ENCODE measurements at places on chromosomes 11 and 22.

DNA sequence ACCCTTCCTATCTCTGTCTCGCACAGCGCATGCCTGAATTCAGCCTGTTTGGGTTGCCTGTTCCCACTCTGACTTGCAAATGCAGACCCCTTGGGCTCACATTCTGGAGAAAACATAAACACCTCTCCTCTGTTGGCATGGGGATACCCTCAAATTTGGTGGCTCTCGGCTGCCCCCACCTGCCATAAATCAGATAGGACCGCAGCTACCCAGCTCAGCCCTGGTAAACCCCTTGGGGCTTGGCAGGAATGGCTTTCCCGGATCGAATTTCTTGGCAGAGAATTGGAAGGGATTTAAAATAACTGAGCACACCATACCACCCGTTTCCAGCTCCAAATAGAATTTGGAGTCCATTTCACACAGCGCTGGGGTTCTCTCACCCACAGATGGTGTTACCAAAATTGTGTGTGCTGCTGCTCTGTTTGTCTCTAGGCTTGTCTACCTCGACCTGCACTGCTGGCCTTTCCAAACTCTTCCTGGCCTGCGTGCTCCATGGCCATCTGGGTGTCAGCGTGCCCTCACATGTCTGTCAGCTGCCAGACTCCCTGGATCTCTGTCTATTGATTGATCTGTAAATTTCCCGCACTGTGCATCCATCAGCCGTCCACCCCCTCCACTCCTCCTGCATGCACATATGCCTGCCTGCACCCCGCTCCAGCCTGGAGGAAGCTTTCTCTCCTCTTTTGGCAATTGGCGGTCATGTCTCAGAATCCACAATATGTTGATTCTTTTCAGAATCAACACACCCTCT is 134.0 kb downstream of the NTM start:
- H3K27me3 ChIP-seq, result no peaks in the 10 kb centered on the region
- DNase-seq, result no peak
- no peaks in the 10 kb centered on the region for H3K4me1 ChIP-seq
- no peak overlapping the region for H3K27ac ChIP-seq
- no peak overlapping the region for H3K4me3 ChIP-seq

- no peak overlapping the region for H3K4me3 ChIP-seq
- no peak overlapping the region for H3K27ac ChIP-seq
- H3K27me3 ChIP-seq, result no peaks in the 10 kb centered on the region
- no peaks in the 10 kb centered on the region for H3K36me3 ChIP-seq
Observed at GRCh38 chr11:78708388-78708787, 133.7 kb upstream of the NARS2 start.

DNA sequence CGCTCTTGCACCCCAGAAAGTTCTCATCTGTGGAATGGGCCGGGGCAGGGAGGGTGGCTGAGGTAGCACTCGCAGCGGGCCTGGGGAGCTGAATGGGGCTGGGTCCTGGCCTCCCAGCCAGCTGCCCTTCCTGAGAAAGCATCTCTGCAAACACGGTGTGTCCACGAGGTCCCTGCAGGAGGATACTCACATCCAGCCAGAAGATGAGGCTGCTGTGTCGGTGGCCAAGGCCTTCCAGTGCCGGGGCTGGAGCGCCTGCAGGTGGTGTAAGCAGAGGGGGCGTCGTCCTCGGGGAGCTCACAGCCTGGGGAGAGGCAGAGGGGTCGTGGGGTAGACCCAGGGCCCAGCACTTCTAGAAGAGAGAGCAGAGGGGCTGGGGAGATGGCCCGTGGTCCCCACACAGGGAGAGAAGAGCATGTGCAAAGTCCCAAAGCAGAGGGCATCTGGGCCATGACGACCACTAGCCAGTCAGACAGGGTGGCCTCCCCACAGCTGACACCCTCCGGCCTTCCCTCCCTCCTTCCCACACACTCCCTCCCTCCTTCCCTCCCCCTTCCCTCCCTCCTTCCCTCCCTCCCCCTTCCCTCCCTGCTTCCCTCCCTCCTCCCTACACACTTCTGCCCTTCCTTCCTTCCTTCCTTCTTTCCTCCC is 97.9 kb downstream of the WNT7B start:
- H3K4me1 ChIP-seq, result no peaks in the 10 kb centered on the region
- H3K27me3 ChIP-seq, result peaks cover 38% of the 10 kb centered on the region
- no peak overlapping the region for H3K4me3 ChIP-seq
- DNase-seq, result peak; percentile 12
- H3K36me3 ChIP-seq, result no peaks in the 10 kb centered on the region
- no peak overlapping the region for H3K27ac ChIP-seq

DNA sequence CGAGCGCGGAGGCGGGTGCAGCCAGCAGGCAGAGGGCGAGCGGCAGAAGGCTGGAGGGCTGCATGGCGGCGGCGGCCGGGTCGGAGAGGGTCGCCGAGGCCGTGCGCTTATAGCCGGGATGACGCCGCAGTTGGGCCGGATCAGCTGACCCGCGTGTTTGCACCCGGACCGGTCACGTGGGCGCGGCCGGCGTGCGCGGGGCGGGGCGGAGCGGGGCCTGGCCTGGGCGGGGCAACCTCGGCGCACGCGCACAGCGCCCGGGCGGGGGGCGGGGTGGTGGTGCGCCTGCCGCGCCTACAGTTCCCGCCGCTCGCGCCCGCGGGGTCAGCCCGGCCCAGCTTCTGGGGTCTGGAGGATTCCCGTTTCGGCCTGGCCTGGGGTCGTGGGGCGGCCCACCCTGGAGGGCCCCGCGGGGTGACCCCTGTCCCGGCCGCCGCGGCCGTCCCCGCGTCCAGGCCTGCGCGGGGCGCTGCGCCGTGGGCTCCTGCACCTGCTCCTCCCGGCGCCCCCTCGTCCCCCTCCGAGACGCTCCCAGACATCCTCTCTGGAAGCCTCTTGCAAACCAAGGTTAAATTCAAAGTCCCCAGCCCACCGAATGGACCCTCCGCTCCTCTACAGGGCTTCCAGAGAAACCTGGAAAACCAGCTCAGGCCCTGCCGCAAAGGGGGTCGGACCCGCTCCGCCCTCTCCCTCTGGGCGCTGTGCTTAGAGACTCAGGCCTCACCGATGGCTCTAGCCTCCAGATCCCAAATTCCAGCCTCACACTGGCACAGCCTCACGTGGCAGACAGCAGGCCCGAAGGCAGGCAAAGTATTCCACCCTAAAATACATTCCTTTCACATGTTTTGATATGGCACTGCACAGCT is at the start of gene CTSD:
CTSD (minus strand) TSS at position 132 of the 866 bp plus-strand sequence; CDS start at position 64, 68 bp downstream.
- H3K27me3 ChIP-seq, result peaks cover 2% of the 10 kb centered on the region
- peak; percentile 97 for DNase-seq
- peak within 1 kb of the TSS; percentile 91 for H3K4me3 ChIP-seq
- H3K36me3 ChIP-seq, result peaks cover 3% of the 10 kb centered on the region
- peaks cover 15% of the 10 kb centered on the region for H3K4me1 ChIP-seq

- peaks cover 10% of the 10 kb centered on the region for H3K4me1 ChIP-seq
- H3K27ac ChIP-seq, result no peak overlapping the region
- H3K27me3 ChIP-seq, result peaks cover 25% of the 10 kb centered on the region
- no peak overlapping the region for H3K4me3 ChIP-seq
- no peak for DNase-seq
Observed at GRCh38 chr22:30279046-30279788, 10.1 kb downstream of the CASTOR1 start.

DNA sequence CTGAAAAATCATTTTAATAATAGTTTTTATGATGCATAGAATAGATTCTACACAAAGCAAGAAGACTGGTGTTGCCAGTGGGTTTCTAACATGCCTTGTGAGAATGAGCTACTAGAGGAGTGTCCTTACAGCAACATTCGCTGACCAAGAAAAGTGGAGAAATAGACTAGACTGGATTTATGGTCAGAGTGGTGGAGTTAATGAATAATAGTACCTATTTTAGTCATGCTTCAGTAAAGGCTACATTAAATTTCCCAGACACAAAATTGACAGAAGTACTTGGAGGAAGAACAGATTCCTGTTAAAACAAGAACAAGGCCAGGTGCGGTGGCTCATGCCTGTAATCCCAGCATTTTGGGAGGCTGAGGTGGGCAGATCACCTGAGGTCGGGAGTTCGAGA is 539.2 kb downstream of the ETS1 start:
- H3K36me3 ChIP-seq, result no peaks in the 10 kb centered on the region
- H3K4me1 ChIP-seq, result peaks cover 10% of the 10 kb centered on the region
- H3K27me3 ChIP-seq, result peaks cover 17% of the 10 kb centered on the region
- H3K4me3 ChIP-seq, result no peak overlapping the region
- DNase-seq, result no peak
- no peak overlapping the region for H3K27ac ChIP-seq

DNA sequence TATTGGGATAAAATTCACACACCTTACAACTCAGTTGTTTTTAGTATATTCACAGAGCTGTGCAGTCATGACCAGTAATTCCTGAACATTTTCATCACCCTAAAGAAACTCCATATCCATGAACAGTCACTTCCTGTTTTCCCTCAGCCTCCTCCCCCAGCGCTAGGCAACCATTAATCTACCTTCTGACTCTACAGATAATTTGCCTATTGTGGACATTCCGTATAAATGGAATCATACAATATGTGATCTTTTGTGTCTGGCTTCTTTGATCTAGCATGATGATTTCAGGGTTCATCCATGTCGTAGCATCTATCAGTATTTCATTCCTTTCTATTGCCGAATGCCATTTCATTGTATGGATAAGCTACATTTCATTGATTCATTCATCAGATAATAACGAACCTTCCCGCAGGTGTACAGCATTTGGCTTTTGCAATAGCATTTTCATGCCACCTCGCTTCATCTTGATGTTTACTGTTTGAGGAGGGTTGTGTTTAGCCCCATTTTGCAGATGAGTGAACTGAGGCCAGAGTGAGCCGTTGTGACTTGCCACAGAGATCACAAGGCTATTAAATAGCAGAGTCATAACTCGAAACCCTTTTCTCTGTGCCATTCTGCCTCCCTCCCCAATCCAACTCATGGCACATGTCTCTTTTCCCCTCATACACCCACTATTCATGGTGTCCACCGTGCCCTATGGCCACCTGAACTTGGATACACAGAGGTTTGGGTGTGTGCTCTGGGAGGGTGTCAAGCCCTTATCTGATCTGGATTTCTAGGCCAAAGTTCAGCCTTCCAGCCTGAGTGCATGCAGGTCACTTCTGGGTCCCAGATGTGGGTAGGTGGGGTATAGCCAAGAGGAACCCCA is 11.1 kb upstream of the MYH9 start:
- DNase-seq, result no peak
- H3K4me3 ChIP-seq, result no peak overlapping the region
- H3K4me1 ChIP-seq, result peaks cover 43% of the 10 kb centered on the region
- H3K27ac ChIP-seq, result no peak overlapping the region
- no peaks in the 10 kb centered on the region for H3K36me3 ChIP-seq

DNA sequence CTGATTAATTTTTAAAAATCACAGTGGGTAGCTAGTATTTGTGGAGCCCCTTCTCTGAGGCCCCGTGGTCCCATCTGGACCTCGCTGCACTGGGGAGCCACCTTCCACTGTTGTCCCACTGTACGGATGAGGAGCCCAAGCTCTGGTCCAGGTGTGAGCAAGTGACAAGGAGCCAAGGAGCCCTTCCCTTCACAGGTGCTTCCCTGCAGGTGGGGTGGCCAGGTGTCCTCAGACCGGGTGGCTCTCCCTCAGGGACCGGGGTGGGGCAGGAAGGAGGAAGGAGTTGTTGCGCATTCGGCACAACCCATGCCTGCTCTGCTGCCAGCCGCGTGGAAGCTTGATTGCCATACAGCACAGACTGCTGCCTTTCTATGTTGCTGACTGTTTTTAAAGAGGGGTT is 10.4 kb upstream of the SEPTIN5 start:
- no peak overlapping the region for H3K4me3 ChIP-seq
- no peak overlapping the region for H3K27ac ChIP-seq
- DNase-seq, result no peak
- no peaks in the 10 kb centered on the region for H3K4me1 ChIP-seq
- no peaks in the 10 kb centered on the region for H3K36me3 ChIP-seq
- H3K27me3 ChIP-seq, result no peaks in the 10 kb centered on the region

DNA sequence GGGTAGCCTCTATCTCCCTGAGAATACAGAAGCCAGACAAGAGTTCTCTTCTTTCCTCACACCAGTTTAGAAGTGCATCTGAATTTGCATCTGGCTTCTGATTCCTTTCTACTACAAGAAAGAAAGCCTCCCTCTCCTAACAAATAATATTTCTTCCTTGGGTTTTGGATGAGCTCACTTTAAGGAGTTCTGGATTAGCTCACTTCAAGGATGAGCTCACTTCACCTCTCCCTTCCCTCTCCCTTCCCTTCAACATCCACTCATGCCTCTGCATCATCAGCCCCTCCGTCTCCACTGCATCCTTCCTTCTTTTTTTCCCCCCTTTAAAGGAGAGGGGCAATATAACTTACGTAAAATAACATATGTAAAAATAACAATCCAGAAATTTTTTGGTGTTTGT is 1.6 kb upstream of the MTNR1B start:
- H3K4me1 ChIP-seq, result no peaks in the 10 kb centered on the region
- no peak for DNase-seq
- H3K27me3 ChIP-seq, result no peaks in the 10 kb centered on the region

- H3K4me1 ChIP-seq, result peaks cover 5% of the 10 kb centered on the region
- no peak for DNase-seq
- H3K36me3 ChIP-seq, result no peaks in the 10 kb centered on the region
- no peak overlapping the region for H3K4me3 ChIP-seq
- H3K27ac ChIP-seq, result no peak overlapping the region
- peaks cover 4% of the 10 kb centered on the region for H3K27me3 ChIP-seq
Observed at GRCh38 chr11:1150769-1151365, 6.9 kb upstream of the MUC5AC start.

DNA sequence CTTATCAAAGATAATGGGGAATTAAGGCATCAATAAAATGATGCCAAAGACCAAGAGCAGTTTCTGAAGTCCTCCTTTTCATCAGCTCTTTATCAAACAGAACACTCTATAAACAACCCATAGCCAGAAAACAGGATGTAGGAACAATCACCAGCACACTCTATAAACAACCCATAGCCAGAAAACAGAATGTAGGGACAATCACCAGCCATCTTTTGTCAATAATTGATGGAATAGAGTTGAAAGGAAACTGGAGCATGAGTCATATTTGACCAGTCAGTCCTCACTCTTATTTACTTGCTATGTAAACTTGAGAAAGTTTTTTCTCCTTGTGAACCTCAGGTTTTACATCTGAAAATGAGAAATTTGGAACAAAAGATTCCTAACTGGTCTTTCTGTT is 10.0 kb downstream of the MS4A2 start:
- H3K4me1 ChIP-seq, result peaks cover 14% of the 10 kb centered on the region
- H3K4me3 ChIP-seq, result no peak overlapping the region

DNA sequence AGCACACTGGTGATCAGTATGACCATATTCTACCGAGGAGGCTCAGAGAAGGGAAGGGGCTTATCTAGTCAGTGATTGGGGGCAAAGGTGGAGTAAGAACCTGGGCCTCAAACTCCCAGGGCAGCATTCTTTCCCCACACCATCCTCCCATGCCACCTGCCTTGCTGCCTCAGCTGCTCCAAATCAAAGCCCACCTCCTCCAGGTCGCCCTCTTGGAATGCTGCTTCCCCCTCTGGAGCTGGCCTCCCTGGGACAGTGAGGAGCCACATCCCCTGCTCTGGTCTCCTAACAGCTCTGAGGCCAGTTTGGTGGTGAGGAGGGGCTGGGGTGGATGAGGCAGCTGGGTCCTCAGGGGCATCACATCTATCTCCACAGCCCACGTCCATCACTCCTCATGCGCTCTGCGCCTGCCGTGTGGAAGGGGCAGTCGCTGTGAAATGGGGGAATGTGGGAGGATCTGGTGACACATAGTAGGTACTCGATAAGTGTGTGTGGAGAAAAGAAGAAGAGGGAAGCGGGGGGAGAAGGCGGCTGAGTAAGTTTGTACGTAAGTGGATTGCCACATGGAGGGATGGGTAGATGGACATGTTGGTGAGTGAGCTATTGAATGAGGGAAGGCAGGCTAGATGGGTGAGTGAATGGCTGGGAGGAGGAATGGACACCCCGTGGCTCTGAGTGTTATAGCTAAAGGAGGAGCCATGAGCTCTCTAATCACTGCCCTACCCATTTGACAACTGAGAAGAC is 16.1 kb upstream of the ARHGEF17 start:
- no peak overlapping the region for H3K4me3 ChIP-seq
- no peak overlapping the region for H3K27ac ChIP-seq
- H3K27me3 ChIP-seq, result peaks cover 2% of the 10 kb centered on the region
- no peak for DNase-seq
